ENCODE measurements at places on chromosomes 5 and 9.

GRCh38 chr5:34055667-34056066 lies 12.7 kb upstream of the C1QTNF3 start:
- DNase-seq: no peak

GRCh38 chr9:32251539-32251938 lies 132.9 kb upstream of the ACO1 start:
- DNase-seq: peak; percentile 19

- no peak for DNase-seq
Observed at GRCh38 chr5:144369006-144369405, 198.3 kb downstream of the KCTD16 start.

- no peak for DNase-seq
Observed at GRCh38 chr5:111597491-111597890, 85.2 kb upstream of the STARD4 start.

DNA sequence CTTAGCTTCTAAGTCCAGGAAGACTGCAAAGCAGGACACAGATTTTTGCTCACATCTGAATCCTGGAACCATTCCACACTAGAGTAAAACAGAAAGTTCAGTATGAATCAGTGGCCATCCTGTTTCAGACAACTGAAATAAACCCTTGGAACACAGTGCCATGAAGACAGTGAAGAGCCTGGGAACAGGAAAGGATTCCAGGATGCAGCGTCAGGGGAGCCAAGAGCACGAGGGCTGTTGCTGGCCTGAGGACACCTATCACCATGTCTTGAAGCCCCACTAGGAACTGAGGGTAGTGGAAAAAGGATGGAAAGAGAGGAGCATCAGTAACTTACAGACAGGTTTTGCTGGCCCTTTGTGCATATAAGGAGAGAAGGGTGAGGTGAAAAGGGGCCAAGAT lies 115.3 kb upstream of the FSTL4 start:
- no peak for DNase-seq

DNA sequence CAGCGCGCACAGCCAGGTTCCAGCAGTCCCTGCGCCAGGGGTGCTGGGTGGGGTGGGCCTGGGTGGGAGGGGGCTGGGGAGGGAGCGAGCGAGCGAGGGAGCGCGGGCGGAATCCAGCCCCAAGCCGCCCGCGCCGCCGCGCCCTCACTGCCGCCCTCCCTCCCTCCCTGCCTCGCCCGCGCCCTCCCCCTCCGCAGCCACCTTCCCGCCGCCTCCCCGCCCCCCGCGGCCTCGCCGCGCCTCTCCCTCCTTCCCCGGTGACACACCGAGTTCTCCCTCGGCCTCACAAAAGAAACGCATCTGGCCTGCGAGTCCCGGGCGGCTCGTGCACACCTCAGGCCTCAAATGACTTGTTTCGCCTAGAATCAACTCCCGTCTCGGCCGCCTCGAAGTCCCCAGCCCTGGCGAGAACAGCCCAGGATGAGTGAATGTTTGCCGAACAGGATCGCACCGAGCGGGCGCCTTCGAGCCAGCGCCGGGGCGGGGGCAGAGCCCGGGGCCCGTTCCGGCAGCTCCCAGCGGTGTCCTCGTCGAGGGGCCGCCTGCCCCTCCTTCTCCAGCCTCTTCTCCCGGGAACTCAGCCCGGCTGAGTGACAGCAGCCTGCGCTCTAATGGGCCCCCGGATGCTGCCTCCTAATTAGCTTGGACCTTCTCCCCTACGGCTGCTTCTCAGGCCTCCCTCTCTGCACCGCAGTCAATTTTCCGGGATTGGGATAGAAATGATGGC lies 371 bp upstream of the PITX1 start:
- no peak for DNase-seq

DNA sequence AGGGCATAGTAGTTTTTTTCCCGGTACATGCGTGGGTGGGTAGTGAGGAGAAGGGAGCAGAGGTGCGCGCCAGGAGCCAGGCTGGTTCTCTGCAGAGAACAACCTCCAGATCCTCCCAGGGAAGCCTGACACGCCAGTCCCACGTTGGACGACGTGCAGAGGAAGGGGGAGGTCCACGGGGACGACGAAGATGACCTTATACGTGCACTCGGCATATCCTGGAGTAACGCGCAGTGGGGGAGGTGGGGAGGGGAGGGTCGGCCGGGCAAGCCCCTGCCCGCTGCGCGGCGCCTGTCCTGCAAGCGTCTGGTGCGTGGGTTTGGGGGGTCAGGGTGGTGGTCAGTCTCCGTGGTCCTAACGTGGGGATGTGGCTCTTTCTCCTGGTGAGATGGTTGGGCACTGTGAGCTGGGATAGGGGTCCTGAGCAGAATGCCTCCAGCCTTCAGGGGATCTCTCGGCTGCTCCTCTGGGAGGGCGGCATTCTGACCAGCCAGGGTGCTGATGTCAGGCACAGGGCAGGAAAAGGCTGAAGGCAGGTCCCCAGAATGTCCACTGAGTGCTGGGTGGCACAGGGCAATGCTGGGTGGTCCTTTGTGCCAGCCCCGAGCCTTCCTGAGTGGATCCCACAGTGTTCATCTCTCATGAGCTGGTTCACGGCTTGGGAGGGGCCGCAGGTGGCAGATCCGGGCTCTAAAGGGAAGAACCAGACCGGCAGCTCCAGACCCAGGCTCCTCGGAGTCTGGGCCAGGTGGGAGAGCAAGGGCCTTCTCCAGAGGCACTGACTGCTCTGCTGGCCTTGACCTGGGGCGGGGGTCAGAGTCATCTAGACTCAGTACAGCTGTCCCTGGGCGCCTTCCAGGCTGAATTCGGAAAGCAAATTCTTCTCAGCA lies 10.5 kb upstream of the SCGB3A1 start:
- DNase-seq: no peak

DNA sequence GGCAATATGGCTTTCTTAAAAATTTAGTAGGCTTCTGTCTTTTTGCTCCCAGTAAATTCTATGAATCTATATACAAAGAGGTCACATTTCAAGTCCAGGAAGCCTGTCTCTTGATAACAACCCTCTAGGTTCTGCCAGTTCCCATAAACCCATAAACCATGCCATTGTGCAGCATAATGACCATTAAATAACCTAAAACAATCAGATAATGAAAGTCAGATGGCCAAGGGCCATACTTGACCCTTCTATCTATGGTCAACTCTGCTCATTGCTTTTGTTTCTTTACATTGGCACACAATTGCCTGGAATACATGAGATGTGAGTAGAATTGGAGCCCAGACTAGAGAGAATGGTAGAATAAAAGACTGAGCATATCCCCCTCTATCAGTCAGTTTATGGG lies 305.4 kb upstream of the KIF2A start:
- no peak for DNase-seq

DNA sequence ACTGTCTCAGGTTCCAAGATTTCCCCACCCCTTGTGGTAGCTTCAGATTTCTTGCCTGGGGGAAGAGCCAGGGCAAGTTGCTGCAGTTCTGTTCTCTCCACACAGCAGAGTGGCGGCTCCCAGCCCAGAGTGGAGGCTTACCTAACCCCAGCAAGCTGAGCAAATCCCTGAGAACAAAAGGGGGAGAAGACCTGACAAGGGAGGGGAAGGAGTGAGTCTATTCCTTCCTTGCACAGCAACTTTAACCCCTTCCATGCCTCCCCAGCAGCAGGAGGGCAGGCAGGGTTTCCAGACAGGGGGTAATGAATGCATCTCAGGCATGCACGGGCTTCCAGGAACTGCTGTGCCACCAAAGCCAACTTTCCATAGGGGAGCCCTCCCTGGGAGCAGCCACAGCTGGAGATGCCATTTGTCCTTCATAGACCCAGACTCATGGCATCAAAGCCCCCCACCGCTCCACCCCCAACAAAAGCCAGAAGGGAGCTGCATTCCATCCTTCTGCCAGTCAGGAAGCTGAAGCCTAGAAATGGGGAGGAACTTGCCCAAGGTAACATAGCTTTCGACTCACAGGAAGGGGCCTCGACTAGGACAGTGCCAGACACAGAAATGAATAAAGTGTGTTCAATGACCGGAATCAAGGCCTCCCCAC lies 28.8 kb upstream of the FAT2 start:
- DNase-seq: no peak

- no peak for DNase-seq
Observed at GRCh38 chr5:38347896-38348295, 89.5 kb downstream of the EGFLAM start.

- no peak for DNase-seq
Observed at GRCh38 chr9:86424251-86424891, 70.2 kb upstream of the TUT7 start.

- DNase-seq: no peak
Observed at GRCh38 chr5:151581812-151582583, 9.1 kb downstream of the FAT2 start.

GRCh38 chr9:15834541-15834940 lies 281.7 kb downstream of the CCDC171 start:
- DNase-seq: no peak

DNA sequence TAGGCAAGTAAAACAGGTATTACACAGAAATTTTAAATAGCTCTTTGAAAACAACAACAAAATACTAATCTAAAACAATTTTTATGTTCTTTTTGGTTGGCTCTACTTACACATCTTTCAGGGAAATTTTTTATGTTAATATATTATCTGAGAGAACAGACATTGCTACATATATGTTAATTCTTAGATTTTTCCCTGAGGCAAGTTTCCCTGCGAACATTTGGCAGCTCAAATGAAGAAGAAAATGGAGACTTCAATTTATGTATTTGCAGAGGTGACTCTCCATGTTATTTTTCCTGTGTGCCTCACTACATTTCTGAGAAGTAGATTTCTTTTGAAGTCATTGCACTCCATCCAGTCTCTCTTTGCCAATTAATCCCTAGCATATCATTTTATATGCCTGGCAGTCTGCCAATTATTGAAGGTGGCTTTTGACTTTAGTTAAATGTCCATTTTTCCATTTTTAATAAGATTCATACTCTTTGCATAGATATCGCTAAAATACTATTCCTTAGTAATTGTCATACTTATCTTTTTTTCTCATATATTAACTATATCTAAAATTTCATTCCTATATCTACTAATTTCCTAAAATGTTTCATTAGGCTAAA lies 908.2 kb upstream of the CDH10 start:
- no peak for DNase-seq

DNA sequence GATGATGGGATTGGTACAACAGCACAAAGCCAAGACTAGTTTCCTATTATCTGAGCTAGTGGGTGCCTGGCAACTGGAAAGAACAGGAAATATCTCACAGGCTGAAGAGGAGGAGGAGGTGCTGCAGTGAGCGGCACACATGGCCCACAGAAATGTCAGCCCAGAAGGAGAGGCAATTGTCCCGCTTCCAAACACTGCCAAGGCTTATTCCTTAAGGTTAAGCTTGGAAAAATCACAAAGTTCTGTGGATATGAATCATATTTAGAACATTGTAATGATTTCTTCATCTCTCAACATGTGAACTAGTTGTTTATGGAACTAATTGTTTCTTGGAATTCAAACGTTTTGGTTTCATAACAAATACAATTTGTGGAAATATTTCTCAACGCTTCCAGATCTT lies 1019.5 kb upstream of the SEMA6A start:
- DNase-seq: no peak

DNA sequence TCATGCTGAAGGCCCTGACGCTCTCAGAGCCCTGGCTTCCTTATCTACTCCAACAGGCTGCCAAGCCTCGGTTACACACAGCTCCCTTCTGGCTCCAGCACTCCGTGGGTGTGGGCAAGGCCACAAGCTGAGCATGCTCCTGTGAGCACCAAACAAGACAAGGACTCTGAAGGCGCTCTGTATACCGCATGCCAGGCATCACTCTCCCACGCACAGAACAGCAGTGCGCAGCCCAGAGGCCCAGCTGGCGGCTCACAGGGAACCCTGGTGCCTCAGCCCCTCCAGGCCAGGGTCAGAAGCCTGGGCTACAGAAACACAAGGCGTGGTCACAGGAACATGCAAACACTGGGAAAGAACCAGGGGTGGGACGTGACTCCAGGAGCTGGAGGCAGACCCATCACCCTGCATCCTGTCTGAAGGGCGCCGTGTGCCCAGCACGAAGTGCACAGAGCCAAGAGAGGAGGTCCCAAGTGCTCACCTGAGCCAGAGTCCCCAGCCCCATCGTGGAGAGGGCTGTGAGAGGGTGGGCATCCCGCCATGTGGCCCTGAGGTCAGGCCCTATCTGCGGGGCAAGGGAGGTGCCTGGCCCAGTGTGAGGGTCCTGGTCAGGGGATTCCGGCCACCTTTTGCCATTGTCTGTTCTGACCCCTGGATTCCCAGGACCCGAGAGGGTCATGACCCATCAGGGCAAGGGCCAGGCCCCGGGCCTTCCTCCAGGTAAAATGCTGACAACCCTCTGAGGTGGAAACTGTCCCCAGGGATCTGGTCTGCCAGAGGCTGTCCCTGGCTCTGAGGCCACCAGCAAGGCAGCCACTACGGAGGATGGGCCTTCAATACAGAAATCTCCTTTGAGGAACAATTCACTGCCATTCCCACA lies 54.7 kb downstream of the COL23A1 start:
- DNase-seq: no peak

GRCh38 chr5:123101556-123101955 lies 12.5 kb downstream of the PRDM6 start:
- no peak for DNase-seq

DNA sequence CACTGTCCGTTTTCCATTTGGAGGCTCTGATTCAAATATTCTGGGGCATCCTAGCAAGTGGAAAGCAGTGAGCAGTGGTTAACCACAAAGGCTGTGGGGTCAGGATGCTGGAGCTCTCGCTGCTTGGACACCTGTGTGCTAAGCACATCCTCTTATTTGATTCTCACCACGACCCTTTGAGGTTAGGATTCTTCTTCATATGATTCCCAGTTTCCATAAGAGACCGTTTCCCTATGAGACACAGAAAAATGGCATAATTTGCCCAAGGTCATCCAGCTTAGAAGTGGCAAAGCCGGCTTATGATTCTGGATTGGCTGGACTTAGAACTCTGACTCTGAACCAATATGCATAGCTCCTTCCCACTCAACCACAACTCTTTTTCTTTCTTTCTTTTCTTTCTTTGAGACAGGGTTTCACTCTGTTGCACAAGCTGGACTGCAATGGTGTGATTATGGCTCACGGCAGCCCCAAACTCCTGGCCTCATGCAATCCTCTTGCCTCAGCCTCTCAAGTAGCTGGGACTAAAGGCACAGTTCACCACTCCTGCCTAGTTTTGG lies 207.7 kb downstream of the TTLL11 start:
- no peak for DNase-seq

- DNase-seq: no peak
Observed at GRCh38 chr5:96120120-96120519, 158.5 kb upstream of the ELL2 start.

DNA sequence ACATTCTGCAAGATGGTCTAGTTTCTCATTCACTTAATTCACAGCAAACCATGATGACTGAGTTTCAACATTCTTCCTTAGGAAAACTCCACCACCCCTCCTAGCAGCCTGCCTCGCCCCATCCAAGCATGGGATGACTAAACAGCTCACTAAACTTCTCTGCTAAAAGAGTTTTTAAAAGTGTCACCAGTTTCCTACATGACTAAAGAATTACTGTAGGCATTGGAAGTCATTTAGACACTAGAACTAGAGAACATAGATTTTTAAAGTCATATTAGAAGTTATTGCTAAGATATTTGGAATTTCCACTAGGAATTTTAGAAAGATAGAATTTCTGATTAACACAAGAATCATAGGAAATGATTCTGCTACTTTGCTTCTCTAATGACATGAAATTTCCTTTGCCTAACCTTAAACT lies 5.5 kb upstream of the ESM1 start:
- no peak for DNase-seq

- no peak for DNase-seq
Observed at GRCh38 chr9:99749641-99750040, 72.0 kb upstream of the NR4A3 start.
